ENCODE measurements at places on chromosomes 7 and 10.

- no peak for DNase-seq
Observed at GRCh38 chr7:82375129-82375528, 68.4 kb downstream of the CACNA2D1 start.

DNA sequence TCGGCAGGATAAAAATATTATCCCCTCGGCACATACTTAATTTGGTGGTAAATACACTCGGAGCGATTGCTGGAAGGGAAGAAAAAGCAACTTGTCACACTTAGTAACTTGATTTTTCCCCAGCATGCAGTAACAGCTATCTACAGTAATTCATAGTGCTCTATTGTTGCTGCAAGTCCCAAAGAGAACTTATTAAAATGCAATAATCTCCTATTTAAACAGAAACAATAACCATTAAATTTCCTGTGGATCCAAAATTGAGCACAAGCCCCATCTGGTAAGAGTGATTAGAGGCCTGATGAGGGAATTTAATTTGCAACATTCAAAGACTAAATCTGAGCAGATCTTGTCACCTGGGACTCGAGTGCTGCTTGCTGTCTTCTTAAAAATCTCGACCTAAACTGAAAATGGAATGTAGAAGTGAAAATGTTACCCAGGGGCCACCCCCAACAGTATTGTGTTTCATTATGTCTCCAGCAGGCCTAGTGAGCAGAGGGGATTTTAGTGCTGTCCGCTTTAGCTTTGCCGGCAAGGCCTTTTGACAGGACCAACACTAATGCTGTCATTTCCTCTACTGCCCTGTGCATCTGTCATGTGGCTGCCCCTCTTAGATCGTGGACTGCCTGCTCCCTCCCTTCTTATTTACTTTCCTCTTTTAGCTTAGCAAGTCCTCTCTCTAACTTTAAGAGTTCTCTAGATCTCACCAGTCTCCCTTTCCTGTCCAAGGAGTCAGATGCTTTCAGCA, 639.7 kb downstream of the AUTS2 start:
- peak; percentile 7 for DNase-seq

- DNase-seq: no peak
Observed at GRCh38 chr7:28533267-28533666, 120.9 kb downstream of the CREB5 start.

DNA sequence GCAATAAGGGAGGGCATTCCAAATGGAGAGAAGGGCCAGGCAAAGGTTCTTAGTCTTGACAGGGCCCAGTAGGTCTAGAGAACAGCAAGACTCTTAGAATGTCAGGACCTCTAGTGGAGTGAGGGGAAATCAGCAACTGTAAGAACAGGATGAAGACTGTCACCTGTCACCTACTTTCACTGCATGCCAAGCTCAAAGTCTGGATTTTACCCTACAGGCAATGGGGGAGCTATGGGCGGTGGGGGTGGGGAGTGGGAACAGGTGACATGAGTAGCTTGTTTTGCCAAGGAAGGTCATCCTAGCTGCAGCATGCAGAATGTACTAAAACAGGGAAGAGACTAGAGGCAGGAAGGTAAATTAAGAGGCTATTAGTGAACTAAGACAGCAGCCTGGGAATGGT, 18.3 kb downstream of the GOT1 start:
- DNase-seq: no peak

GRCh38 chr7:1234881-1235500, 2.3 kb downstream of the UNCX start:
- no peak for DNase-seq

DNA sequence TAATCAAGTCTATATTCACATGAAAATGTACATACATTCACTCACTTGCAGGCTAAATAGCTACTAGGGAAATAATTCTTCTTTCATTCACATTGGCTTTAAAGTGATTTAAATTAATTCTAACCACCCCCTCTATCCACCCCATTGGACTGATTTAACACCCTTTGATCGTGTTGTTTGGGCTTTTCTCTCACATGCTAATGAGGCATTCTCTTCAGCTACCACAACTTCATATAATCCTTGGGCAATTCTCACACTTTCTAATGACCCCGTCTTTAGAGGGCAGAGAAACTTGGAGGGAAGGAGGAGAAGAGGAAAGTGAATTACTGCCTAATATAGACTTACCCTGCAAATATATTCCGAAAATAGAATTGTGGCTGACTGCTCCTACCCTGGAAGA, 24.6 kb downstream of the GRM3 start:
- no peak for DNase-seq

DNA sequence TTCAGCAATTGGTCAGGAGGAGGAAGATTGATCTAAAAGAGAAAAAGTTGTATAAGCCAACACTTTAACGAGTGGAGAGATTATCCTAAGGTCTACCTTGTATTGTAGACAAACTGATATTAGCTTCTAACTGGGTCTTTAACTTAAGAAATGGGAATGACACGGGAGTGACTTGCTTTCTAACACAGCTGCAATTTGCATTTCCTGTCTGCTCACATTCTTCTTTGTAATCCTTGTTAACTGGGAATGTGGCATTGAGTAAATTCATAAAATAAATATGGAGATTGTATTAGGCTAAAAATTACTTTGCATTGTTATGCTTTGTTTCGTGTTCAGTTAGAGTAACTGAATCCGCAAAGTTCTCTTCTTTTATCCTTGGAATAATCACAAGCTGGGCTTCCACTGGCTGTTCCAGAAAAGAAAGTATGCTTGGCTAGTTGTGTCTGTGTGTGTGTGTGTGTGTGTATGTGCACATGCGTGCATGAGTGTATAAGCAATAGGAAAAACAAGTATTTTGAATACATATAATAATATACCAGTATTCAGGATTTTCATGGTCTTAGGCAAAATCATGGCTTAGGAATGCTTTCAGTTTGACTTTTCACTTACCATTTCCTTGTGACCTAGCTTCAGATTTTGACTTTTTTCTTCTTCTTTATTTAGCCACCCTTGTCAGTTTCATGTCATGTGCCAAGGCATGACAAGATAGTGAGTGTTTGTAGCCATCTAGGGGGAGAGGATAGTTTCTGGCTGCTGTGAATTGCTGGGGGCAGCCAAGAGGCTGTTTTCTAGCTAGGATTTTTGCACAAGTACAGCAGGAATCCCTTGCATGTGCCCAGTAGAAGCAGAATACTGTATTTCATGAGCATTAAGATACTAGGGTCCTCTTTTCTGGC, 54.5 kb upstream of the FZD8 start:
- DNase-seq: no peak

DNA sequence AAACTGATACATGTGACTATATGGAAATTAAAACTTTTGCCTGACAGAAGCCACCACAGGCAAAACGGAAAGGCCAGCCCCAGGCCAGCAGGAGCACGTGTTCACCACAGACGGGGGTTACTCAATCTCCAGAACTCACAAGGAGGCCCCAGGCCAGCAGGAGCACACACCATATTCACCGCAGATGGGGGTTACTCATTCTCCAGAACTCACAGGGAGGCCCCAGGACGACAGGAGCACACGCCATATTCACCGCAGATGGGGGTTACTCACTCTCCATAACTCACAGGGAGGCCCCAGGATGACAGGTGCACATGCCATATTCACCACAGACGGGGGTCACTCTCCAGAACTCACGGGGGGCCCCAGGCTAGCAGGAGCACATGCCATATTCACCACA, 61.5 kb downstream of the NKX6-2 start:
- no peak for DNase-seq

Measured in HAP-1 (cell line).